Ecto neural progenitor cell (in vitro differentiated cells): ENCODE measurements at places on chromosomes 7 and 10.

GRCh38 chr10:92203919-92204623, 86.8 kb downstream of the CPEB3 start:
- DNase-seq: no peak

DNA sequence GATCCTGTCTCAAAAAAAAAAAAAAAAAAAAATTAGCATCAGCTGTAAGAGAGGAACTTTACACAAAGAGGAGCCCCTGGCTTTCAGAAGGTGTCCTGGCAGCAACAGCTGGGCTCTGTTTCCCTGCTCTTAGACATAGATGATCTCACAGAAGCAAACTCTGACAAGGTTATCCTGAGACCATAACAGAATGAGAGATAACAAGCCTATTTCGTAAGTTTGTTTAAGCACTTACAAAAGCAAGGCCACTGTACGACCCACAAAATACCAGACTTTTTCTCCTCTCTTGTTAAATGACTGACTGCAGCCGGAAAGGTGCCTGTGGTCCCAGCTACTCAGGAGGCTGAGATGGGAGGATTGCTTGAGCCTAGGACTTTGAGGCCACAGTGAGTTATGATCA, 33.3 kb upstream of the OTUD1 start:
- no peak for DNase-seq

DNA sequence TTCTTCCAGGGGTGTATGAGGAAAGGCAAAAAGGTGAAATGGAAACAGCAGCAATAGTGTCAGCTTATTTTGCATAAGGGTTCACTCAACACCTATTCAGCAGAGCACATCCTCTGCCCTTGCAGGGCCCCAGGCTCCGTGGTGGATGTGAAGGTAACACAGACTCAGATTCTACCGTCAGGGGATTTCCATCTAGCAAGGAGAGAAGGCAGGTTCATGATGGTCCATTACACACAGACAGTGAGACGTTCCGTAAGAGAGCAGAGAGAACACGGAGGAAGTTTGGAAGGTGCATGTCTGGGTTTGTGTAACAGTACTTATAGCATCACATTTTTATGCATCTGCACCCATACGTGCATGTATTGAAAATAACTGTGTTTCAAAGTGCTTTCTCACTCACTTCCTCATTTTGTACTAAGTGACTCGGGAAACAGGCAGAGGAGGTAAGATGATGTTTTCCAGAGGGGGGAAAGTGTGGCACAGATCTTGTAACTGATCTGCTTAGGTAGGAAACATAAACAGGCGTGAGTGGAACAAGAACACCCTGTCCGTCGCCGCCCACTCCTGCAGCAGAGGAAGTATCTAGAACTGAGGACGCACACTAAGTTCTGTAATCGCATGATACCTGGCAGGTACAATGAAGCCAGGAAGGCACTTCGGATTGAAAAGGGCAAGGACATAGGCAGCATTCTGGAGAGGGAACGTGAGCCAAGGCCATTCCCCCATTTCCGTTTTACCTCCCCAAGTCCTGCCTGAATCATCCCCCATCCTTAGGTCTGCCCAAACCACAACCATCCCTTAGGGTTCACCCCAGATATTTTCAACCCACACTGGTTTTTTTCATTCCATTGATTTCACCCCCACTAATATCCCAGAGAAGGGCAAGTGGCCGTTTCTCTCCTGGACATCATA, 1.0 kb upstream of the ENO4 start:
- no peak for DNase-seq

DNA sequence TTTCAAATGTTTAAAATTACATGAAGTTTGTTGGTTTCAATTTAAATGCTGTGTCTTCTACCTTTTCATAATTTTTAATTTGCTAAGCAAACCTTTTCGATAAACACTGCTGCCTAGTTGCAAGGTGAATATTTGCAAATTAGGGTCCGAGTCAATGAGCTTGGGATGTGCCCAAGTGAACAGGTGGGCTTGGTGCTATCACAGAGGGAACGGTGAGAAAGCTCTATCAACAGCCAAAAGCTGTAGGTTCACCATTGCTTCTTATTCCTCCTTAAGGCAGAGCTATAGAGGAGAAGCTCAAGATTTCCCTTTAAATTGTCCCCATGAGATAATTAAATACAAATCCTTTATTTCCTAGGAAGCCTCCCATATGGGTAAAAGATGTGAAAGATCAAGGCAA, 245.3 kb upstream of the CELF2 start:
- DNase-seq: no peak

- DNase-seq: peak; percentile 58
Measured at GRCh38 chr7:27239387-27240014, 3.1 kb upstream of the EVX1 start.

DNA sequence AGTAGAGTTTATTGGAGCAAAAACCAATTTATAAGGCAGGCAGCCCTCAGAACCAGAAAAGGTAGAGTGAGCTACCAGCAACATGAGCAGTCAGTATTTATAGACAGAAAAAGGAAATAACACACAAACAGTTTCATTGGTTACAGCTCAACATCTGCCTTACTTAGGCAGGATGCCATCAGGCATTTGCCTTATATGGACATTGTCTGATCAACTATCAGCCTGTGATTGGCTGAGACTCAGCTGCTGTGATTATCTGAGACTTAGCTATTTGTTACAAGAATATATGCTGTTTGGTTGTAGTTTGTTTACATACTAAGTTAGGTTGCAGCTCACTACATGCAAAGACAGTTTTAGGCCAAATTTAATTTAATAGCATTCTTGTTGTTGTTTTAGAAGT, 60.4 kb upstream of the CDK1 start:
- no peak for DNase-seq
